ENCODE measurements at places on chromosomes 16 and 17. TPM values are rescaled to one million over a fixed set of nuclear protein-coding genes. Genes with fewer than 3 reads are reported as not detected.

DNA sequence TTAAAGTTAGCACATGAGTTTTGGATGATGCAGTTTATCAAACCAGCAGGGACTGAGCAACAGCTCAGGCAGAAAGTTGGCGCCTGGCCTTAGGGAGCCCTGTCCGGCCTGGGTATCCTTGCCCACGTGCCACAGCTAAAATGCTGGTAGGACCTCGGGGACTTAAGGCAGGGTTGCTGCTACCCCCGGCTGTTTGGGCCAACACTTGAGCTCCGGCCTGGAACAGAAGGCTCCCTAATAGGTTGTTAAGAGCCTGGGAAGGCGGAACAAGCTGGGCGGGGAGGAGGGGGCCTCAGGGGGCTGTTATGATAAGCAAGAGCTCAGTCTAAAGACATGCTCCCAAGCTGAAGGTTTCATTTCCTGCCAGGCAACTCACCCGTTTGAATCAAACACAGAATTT, 39.7 kb downstream of the CUEDC1 start:
- no peak for DNase-seq

- DNase-seq: no peak
Observed at GRCh38 chr16:72530434-72530833, 358.5 kb upstream of the PMFBP1 start.

GRCh38 chr17:71164561-71164960, 956.3 kb upstream of the SOX9 start:
- no peak for DNase-seq

- peak; percentile 14 for DNase-seq
Observed at GRCh38 chr16:29663016-29663806, at the start of gene SPN. Gene SPN (plus strand): TSS chr16:29663247. CDS start chr16:29663729, 482 bp downstream.

Gene DHRS13
- polyA plus RNA-seq: 3.6 TPM

Gene ATAD5
- 0.42 TPM for polyA plus RNA-seq

Measured in CD14-positive monocyte (primary cell).